Neural crest cell (in vitro differentiated cells): ENCODE measurements at places on chromosomes 16 and 17. TPM values are rescaled to one million over a fixed set of nuclear protein-coding genes. Genes with fewer than 3 reads are reported as not detected.

ITGB4 gene
- 0.64 and 1.4 TPM in 2 replicates for total RNA-seq

GNGT2 gene
- total RNA-seq: not detected in 2 replicates

- DNase-seq: no peak
These were observed 24.4 kb upstream of the SEC14L1 start for GRCh38 chr17:77116371-77116860.

GRCh38 chr17:50218771-50219315, 17.4 kb upstream of the COL1A1 start:
- DNase-seq: no peak
